ENCODE measurements at places on chromosomes 7 and 10.

GRCh38 chr7:113550966-113551365, 367.8 kb downstream of the PPP1R3A start:
- no peak for DNase-seq

- no peak for DNase-seq
Observed at GRCh38 chr7:152924826-152925411, 165.4 kb downstream of the ACTR3B start.

GRCh38 chr10:11573497-11573896, 38.0 kb downstream of the USP6NL start:
- DNase-seq, result no peak

DNA sequence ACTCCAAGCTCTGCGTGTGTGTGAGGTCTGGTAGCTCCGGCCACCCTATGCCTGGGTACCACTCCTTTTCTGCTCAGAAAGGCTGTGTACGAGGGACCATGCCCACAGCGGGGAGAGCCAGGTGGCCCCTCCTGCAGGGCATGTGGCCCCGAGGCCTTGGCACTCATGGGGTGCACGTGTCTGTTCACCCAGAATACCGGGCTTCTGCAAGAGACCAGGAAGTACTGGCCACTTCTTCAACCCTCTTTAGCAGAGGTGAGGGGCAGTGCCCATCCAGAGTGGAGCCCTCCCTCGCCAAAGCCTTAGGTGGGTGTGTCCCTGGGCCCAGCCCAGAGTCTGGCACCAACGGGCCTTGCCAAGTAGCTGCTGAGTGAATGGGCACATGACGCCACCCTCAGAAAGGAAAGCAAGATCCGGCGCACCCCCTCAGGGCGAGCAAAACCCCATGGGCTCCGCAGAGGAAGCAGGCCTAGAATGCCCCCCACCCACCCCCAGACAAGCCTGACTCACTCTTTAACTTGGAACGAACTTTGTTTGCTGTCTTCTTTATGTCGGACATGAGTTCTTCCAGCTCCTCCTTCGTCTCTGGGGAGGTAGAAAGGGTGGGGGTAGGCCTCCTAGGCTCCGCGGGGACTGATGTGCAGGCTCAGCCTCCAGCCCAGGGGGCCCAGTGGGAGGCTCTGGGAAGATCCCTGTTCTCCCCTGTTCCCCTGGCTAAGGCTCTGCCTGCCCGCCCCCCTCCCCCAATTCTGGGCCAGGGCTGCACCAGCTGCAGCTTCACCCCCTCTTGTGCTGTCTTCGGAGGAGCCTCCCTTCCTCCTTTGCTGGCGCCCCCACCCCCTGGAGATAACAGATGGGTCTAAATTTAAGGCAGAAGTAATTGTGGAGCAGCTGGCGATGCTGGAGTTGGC, 14.6 kb downstream of the STX1A start:
- no peak for DNase-seq

DNA sequence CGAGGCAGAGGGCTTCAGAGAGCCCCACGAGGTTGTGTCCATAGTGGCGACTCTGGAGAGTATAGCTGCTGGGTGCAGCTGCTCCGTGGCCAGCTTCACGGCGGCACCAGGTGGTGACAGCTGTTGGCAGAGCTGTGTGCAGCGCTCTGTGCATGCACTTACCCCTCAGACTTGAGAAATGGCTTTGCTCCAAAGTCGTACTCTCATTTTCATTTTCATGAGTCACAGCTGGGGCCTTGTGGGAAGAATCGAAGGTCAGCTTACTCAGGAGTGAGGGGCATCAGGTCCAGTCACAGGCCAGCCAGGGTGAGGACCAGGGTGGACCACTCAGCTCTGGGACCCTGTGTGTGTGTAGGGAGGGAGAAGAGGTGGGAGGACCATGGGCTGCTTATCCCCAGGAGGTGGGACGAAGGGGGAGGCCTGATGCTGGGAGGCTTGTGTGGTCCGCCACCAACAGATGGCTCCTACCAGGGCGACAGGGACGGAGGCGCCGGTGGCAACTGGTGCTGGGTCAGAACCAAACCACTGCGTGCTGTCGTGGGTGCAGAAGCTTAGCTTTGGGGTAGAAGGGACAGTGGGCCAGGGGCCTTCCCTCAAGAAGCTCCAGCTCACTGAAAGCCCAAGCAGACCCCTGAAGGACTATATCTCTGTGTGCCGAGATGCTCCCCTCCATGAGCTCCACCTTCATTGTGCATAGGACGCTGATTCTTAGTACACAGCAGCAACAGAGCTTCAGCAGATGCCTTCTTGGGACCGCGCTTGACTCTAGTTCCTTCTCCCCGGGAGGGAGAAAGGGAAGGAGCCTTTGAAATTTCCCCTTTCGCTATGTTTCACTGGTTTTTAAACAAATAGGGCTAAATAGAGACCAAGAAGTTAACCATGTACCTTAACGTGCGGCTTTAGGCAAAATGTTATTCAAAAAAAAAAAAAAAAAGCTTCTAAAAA, 225.0 kb downstream of the CELF2 start:
- no peak for DNase-seq

GRCh38 chr10:3062502-3063186, 4.7 kb upstream of the PFKP start:
- DNase-seq, result no peak

DNA sequence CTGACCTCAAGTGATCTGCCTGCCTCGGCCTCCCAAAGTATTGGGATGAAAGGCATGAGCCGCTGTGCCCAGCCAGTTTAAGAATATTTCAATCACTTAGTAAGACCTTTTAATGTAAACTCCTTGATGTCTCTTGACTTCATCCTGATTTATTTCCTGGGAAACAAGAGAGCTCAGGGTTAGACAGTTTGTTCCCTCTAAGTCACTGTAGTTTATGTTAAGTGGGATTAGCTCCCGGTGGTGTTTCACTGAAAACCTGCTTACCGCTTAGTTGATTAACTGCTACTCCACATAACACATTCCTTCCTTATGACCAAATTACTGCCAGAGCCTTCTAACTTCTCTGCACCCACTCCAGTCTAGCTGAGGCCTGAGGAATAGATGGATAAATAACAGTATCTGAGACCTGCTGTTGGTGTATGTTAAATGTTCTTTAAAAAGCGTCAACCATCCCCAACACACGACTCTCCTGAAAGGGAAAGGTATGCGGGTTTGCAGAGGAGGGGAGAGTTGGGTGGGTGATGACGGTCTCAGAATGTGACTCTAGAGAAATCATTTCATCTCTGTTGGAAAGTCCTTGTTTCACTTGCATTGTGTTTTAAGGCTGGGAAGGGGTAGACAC, 48.7 kb downstream of the CREB3L2 start:
- DNase-seq, result no peak

GRCh38 chr10:7457478-7458316, 46.9 kb upstream of the SFMBT2 start:
- DNase-seq, result no peak

DNA sequence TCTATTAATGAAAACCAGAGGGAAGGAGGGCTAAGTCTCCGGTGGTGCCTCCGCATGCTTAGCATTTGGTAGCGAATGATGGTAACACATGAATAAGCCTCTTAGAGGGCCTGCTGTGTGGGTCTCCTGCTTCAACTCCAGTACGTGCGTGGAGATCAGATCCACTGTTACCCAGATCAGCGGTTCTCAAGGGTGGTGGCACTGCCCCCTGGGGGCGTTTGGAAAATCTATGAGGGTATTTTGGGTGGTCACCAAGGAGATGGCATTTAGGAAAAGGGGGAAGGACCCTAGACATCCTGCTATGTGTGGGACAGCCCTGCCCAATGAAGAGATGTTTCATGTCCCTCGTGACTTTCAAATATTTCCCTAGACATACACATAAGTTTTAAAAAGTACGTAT, 57.1 kb upstream of the TM9SF3 start:
- DNase-seq, result no peak

GRCh38 chr7:47375121-47375938, 206.6 kb downstream of the TNS3 start:
- DNase-seq, result no peak

DNA sequence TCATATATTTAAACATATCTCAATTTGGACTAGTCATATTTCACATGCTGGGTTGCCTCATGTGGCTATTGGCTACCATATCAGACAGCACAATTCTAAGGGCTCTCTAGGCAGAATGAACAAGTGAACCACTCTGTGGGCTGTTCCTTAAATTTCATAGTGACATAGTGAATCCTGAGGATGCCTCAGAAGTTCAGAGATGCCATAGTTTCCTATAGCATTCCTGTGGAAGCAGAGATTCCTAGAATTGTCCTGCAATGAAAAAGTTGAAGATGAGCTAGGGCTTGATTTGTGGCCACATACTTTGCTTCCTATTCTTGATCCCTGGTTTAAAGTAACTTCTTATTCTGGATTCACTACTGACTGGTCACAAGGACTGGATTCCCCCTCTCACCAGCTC, 35.6 kb downstream of the MKX start:
- no peak for DNase-seq

- no peak for DNase-seq
Observed at GRCh38 chr7:37924491-37925041, 4.1 kb downstream of the EPDR1 start.

GRCh38 chr7:30612658-30613265, 18.1 kb downstream of the GARS1 start:
- DNase-seq, result no peak

GRCh38 chr7:47192978-47193377, 388.9 kb downstream of the TNS3 start:
- no peak for DNase-seq

GRCh38 chr7:131657881-131658280, 101.5 kb upstream of the PODXL start:
- no peak for DNase-seq

GRCh38 chr10:112288486-112288885, 5.3 kb downstream of the TECTB start:
- DNase-seq, result no peak

- no peak for DNase-seq
Observed at GRCh38 chr7:25424113-25424512, 195.8 kb upstream of the NPVF start.

GRCh38 chr10:44993922-44994751, 6.6 kb upstream of the ZNF22 start:
- no peak for DNase-seq

- no peak for DNase-seq
Observed at GRCh38 chr7:159068488-159068811, 76.2 kb downstream of the VIPR2 start.

GRCh38 chr7:38592737-38593288, 38.4 kb downstream of the AMPH start:
- DNase-seq, result no peak

GRCh38 chr10:117927332-117927731, 119.4 kb downstream of the RAB11FIP2 start:
- no peak for DNase-seq

- DNase-seq, result no peak
Observed at GRCh38 chr7:94595717-94596116, 60.2 kb downstream of the SGCE start.

GRCh38 chr7:116955801-116956476, 2.6 kb downstream of the ST7 start:
- DNase-seq, result no peak

DNA sequence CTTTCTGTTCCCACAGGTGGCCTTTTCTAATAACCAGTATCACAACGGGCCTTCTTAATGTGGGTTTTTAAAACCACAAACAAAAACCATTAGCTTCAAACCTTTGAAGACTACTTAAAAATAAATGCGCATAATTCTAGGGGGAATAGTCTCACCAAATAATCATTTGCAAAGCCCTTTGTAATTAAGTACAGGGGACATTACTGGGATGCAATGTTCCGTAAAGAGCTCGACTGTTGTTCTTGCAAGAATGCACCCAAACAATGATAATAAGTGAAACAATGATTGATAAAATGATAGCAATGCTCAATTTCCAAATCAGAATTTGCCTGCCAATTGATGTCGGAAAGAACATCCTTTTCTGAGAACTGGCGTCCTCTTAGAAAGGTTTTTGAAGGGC, 589.1 kb upstream of the ADARB2 start:
- DNase-seq, result no peak

GRCh38 chr7:74373536-74373935, 80.2 kb upstream of the GTF2IRD1 start:
- no peak for DNase-seq

GRCh38 chr7:43076189-43076605, 36.2 kb upstream of the HECW1 start:
- DNase-seq, result no peak

GRCh38 chr7:20906801-20907453, 120.2 kb upstream of the SP8 start:
- no peak for DNase-seq

DNA sequence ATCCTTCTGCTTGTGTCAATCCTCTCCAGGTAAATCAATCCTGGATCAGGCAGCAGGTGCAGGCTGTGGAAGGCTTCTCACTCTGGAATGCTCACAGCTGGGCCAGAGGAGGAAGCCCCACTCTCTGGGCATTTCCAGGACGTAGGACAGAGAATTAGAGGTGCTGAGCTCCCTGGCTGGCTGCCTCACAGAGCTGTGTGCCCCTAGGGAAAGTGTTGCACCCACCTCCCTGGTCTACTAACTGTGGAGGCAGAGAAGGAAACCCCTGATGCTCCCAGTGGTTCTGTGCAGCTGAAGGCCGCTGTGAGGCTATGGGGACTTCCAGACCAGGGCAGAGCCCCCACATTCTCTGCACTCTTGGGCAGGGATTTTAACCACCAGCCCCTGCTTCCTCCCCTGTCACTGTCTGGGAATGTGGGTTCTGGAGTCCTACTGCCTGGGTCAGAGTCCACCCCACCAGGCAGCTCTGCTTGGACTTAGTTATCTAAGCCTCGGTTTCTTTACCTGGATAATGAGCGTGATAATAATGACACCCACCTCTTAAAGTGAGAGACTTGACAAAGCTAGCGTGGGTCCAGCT, 73.5 kb upstream of the EEPD1 start:
- DNase-seq, result no peak

DNA sequence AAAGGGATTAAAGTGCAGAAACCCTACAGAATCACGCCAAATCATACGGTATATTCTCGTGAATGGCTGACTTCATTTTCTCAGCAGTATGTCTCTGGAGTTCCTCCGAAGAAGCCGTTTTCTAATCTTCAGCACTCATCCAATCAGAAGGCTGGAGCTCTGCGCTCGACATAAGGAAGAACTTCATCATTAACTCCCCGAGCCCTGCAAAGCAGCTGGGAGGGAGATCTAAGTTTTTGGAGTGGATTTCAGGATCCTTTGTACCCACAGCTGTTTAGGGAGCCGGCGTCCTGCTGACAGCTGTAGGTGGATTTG, 40.7 kb upstream of the SDK1 start:
- DNase-seq, result no peak

- DNase-seq, result no peak
Observed at GRCh38 chr10:28509286-28509685, 23.6 kb upstream of the WAC start.

DNA sequence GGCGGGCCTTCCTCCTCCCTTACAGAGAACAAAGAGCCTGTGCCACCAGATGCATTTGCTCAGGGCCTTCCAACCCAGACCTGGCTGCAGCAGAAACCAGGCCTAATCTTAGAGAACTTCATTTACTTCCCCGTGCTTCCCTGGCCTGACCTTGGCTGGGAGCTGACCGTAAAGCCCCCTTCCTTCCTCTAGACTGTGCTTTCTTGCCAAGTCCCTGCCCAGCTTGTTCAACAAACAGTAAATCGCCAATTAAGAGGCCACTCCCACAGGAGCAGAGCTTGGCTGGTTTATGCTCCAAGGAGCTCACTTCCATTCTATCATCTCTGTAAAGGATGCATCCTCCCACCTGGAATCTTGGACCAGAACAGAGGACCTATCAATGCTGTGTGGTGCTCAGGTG, 110.9 kb downstream of the COL13A1 start:
- DNase-seq, result no peak

Data from NCI-H187 treated with DMSO at 0.1 percent for 48 hours (cell line).